ENCODE measurements at places on chromosomes 2 and 18.
A peak's percentile ranks its signal among the peaks of the same experiment; 100 is the strongest.

DNA sequence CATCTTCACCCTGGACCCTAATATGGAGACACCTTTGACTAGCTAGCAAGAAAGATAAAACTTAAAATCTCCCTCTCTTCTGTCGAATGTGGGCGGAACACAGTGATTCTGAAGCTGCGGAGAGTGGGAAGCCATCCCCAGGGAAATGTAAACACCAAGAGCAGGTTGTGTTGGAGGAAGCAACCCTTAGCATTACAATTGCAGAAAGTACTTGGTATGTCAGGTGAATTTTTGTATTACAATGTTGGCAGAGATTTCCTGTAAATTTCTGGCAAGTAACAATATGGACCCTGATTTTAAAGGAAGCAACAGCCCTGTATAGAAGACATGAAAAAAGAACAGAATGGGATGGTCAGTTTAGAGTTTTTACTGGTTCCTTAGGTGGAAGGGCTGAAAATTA is 35.8 kb downstream of the TSN start:
- no peak for DNase-seq

- DNase-seq = no peak
These were observed 18.2 kb upstream of the BOK start for GRCh38 chr2:241540401-241540770.

GRCh38 chr2:138829326-138829919 is 49.2 kb upstream of the NXPH2 start:
- DNase-seq = peak; percentile 61

DNA sequence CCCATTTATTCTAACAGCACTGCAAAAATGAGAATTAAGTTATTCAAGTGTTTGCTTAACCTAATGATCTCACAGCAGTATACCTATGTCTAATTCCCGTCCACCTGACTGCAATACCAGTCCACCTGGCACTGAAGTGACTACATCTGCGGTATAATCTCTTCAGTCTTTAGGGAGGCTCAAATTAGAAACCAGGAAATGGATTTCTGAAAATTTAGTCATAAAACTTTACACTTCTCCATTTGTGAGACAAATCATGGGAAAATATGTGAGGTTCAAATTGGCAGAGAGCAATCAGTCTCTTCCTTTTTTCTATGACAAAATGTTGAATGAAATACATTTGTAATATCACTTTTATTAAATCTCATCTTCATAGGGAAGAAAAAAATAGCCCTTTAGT is 33.0 kb downstream of the FTCDNL1 start:
- DNase-seq = no peak

- no peak for DNase-seq
These were observed 61.7 kb downstream of the ACKR3 start for GRCh38 chr2:236631281-236631855.

DNA sequence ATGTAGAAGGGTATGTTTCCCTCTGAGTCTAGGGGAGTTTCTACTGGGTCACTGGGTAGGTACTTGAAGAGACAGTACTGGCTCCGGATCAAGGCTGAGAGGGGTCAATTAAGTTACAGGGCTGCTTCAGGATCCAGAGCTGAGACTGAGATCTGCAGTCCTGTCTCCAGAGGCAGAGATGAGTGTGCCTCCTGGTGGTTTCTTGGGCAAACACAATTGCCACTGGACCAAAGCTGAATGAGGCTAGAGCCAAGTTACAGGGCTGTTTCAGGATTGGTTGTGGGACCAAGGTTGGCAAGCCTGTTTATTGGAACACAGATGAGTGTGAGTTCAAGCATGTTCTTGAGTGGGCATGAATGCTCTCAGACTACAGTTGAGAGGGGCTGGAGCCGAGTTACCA is 157.9 kb downstream of the ADCYAP1 start:
- DNase-seq = no peak

DNA sequence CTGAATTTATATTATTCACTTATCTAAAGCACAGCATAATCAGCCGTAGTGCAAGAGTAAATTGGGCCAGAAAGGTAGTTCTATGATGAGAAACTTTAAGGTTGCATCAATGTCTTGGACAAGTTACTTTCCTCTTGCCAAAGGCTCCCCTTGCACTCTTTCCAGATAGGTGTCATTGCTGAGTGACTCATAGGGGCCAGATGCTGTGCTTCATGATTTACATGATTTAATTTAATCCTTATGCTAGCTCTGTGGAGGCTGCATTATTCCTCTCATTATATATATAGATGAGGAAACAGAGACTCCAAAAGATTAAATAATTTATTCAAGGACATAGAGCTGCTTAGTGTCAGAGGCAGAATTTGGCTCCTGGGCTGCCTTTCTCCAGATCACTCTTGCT is 5.0 kb downstream of the CFAP221 start:
- no peak for DNase-seq

- DNase-seq = no peak
These were observed 103.7 kb downstream of the LPIN1 start for GRCh38 chr2:11850082-11850481.

GRCh38 chr18:58367425-58368140 is 261.3 kb downstream of the ALPK2 start:
- no peak for DNase-seq

- DNase-seq = no peak
These were observed 146.0 kb downstream of the VAPA start for GRCh38 chr18:10059610-10060468.

- no peak for DNase-seq
These were observed at the start of gene TTC39C for GRCh38 chr18:24014062-24014985. Gene TTC39C, plus strand, starts transcription at chr18:24014754. Its CDS starts 118 bp downstream, at chr18:24014872.

DNA sequence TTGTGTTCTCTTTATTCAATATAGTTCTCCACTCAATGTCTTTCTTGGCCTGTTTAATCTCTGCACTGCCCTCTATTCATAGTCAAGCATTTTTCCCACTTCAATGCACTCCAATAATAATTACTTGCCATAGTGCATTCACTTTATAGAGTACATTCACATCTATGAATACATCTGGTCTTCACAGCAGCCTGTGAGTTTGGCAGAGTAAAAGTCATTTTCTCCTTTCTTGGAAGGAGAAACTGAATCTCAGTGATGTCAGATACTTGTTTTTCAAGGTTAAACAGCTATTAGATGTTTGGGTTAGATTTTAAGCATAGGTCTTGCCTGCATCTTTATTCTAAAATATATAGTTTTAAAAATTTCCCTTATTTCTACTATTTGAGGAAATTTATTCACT is 373.2 kb downstream of the TRIB2 start:
- DNase-seq = no peak

- no peak for DNase-seq
These were observed 285.5 kb downstream of the PHLPP1 start for GRCh38 chr18:63000839-63001238.

DNA sequence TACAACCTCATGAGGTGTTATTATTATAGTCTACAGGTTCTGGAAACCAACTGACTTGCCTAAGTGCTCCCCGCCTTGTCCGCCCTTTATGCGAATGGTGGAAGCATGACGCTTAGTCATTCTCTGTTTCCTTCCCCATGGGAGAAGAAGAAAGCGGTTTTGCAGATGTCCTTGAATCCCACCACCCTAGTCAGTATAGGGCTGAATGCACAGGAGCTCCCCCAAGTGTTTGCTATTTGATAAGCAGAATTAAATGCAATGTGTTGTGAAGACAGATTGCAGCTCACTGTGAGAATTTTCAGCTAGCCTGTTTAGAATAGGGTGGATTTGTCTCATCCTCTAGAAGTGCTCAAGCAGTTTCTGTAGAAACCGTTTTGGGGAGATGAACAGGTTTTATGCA is 652.0 kb downstream of the DCC start:
- DNase-seq = no peak

DNA sequence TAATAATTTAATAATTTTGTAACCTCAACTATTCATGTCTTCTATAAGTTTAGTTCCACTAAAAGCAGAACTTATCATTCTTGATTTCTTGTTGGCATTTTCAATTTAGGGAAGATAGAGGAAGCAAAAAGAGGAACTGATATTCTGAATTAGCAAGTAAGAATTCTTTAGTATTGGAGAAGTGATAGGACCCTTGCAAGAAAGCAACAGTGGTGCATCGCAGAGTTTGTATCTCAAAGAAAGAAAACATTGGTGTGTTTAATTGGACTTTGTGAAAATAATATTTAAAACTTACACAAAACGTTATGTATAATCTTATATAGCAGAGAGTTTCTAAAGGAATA is 36.5 kb upstream of the TNFRSF11A start:
- no peak for DNase-seq

GRCh38 chr2:226655871-226656270 is 143.7 kb downstream of the IRS1 start:
- DNase-seq = peak; percentile 45

DNA sequence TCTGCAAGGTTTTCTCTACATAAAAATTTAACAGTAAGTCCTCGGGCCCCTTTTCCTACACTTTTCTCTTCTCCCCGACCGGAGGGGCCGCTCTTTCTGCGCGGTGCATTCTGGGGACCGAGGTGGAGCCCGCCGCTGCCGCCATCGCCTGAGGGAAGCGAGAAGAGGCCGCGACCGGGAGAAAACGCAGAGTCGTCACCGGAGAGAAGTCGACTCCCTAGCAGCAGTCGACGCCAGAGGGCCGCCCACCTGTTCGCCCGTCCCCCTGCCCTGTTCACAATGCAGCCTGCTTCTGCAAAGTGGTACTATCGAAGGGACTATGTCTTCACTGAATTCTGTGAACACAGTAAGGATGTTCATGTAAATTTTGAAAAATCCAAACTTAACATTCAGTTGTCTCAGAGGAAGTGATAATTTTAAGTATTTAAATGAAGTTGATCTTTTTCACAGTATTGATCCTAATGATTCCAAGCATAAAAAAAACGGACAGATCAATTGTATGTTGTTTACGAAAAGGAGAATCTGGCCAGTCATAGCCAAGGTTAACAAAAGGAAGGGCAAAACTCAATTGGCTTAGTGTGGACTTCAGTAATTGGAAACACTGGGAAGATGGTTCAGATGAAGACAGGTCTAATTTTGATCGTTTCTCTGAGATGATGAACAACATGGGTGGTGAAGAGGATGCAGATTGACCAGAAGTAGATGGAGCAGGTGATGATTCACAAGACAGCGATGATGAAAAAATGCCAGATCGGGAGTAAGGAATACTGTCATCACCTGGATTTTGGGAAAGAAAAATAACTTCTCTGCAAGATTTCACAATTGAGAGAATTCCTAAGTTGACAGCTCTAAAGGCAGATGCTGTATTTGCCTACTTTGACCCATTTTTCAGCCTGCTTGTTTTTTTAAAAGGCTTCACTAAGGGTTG is 55.8 kb downstream of the ASXL2 start:
- no peak for DNase-seq

- no peak for DNase-seq
These were observed 37.5 kb upstream of the SCN9A start for GRCh38 chr2:166413255-166413654.

GRCh38 chr18:54296062-54296461 is 26.7 kb downstream of the POLI start:
- DNase-seq = no peak

GRCh38 chr2:205628422-205628821 is 53.9 kb upstream of the NRP2 start:
- DNase-seq = no peak

- DNase-seq = peak; percentile 2
These were observed 342.9 kb downstream of the INSIG2 start for GRCh38 chr2:118431165-118431517.

DNA sequence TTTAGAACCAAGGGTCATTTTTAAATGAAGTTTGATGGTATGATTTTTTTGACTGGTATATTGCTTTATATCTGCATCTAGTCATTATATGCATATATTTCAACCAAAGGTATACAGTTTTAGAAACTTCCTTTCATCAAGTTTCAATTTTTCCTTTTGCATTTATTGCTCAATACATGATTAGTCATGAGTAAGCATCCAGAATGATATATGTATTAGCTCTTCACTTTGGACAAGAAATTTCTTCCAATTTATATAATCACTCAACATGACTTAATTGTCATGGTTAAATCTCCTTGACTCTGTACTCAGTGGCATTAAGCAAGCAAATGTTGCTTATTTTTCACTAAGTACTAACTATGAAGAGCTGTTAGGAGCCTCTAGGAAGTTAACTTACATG is 123.6 kb downstream of the PLCL1 start:
- DNase-seq = no peak

- no peak for DNase-seq
These were observed 129.1 kb upstream of the CAB39 start for GRCh38 chr2:230583581-230583980.

- no peak for DNase-seq
These were observed 67.7 kb upstream of the GLI2 start for GRCh38 chr2:120667981-120668380.

- DNase-seq = no peak
These were observed 113.6 kb downstream of the ADCYAP1 start for GRCh38 chr18:1018181-1018681.

DNA sequence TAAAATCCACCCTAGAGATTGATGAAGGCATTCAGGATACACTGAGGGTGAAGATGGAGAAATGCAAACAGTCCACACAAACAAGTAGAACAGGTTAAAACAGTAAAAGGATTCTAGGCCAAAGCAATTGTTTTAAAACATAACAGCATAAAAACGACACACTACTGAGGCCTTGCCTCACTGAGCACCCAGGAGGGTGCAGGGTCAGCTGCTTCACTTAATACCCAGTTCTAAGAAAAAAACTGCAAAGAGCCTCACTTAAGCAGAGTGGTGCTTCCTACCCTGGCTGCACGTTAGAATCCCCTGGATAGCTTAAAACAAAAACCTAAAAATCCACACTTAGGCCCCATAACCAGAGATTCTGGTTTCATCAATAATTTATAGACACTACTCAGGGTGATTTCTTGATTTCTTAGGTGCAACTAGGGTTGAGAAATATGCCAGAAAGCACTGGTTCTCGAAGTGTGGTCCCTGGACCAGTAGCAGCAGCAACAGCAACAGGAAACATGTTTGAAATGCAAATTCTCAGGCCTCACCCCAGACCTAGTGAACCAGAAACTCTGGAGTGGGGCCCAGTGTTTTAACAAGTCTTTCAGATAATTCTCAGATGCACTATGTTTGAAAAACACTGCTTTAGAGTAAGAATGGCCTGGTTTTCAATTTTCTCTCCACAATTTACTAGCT is 279.1 kb downstream of the ZEB2 start:
- no peak for DNase-seq

DNA sequence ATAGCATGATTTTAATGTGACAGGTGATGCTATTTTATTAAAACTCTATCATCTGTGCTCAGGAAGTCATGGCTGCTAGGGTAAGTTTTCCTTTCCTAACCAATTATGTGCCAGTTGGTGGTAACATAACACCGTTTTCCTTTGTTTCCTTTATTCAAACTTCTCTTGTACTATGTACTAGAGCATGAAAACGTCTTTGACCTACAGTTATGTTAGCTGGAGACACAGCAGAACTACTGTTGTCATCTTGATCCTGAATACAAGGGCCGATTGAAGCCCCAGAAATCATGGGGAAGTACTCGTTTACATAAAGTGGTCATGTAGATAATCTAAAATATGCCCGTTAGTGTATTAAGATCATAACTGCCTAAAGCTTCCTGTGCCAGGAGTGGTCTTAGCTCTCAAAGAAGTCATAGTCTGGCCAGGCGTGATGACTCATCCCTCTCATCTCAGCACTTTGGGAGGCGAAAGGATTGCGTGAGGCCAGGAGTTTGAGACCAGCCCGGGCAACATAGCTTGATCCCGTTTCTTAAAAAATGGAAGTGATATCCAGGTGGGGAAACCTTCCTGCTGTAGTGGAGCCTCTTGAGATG is 20.5 kb downstream of the NEDD4L start:
- DNase-seq = no peak

- peak; percentile 43 for DNase-seq
These were observed 100.3 kb downstream of the TTC32 start for GRCh38 chr2:19801367-19802080.

GRCh38 chr18:74204526-74205152 is 56.3 kb downstream of the TIMM21 start:
- DNase-seq = no peak

GRCh38 chr2:217801115-217801531 is 201.7 kb downstream of the TNS1 start:
- no peak for DNase-seq

Data from NCI-H460 (cell line).